ENCODE measurements at places on chromosomes 2 and 18.

GRCh38 chr18:32298171-32298667 lies 108.4 kb downstream of the MEP1B start:
- DNase-seq: no peak

DNA sequence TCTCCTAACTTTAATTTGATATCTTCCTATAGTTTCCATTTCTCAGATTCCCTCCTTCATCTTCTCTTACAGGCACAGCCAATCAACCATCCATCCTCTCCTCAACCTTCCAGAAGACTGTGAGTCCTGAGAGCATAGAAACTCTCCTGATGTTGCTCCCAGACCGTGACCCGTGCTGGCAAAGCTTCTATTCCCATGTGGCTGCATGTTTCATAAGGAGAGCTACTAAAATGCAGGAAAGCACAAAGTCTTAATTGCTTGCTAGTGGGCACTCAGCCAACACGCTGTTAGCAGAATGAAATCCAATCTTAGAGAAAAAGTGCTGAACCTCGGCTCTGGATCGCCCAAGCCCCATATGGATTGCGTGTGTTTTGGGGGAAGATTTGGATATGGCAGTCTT lies 1244.7 kb upstream of the ZEB2 start:
- DNase-seq: no peak

DNA sequence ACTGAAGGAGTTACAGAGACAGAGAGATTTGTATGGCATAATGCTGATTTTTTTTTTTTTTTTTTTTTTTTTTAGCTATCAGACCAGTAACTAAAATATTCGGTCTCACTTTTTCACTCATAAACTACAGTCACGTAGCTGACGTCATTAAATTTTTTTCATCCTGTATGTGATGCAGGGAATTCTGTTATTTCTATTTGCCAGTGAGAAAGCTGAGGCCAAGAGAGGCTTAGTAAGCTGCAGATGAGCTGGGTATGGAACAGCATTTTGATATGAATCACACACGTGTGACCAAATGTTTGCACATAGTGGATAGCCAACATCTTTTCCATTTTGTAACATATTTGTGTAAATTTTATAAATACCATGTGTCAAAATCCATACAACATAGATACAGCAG lies 79.1 kb upstream of the EPB41L3 start:
- no peak for DNase-seq

- DNase-seq: no peak
Measured at GRCh38 chr18:28846958-28847357, 670.0 kb upstream of the CDH2 start.

DNA sequence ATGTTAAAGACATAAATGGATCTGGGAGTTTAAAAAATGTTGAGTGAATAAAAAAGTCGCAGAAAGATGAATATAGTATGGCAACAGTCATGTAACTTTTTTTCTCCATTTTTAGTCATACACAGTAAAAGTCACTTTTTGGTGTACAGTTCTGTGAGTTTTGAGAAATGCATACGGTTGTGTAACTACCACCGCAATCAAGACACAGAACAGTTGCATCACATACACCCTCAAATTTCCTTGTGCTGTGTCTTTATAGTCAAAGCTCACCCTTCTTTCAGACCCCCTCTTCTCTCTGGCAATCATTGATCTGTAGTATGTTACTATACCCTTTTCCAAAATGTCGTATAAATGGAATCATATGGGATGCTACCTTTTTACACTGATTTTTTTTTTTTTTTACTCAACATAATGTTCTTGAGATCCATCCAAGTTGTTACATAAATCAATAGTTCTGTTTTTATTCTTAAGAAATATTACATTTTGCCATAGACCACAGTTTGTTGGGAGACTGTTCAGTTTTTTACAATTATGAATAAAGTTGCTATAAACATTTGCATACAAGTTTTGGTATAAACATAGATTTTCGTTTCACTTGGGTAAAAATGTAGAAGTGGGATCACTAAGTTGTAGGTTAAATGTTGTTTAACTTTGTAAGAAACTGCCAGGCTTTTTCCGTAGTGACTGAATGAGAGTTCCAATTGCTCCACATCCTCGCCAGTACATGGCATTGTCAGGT lies 35.4 kb upstream of the AGFG1 start:
- no peak for DNase-seq

- no peak for DNase-seq
Measured at GRCh38 chr2:220396287-220396686, 768.9 kb downstream of the SLC4A3 start.

GRCh38 chr2:16629044-16629443 lies 36.6 kb downstream of the CYRIA start:
- no peak for DNase-seq

GRCh38 chr2:121408641-121409040 lies 122.0 kb upstream of the RNU4ATAC start:
- no peak for DNase-seq

GRCh38 chr2:100212850-100213249 lies 70.5 kb upstream of the AFF3 start:
- no peak for DNase-seq

DNA sequence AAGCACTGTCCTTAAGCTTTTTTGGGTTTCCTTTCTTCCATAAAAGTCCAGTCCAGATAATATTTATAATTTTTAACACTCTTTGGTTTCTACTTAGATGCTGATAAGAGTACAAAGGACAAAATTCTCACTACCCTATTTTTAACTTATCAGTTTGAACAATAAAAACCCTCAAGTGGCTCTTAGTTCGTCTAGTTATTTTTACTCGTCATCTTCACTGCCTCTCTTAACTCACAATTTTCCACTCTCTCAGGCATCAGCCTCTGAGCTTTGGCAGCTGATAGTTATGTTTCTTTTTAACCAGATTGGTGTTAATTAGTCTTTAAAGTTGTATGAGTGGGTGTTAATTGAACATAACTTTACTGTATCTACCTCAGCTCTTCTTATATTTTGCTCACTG lies 517.1 kb upstream of the SYT4 start:
- no peak for DNase-seq

DNA sequence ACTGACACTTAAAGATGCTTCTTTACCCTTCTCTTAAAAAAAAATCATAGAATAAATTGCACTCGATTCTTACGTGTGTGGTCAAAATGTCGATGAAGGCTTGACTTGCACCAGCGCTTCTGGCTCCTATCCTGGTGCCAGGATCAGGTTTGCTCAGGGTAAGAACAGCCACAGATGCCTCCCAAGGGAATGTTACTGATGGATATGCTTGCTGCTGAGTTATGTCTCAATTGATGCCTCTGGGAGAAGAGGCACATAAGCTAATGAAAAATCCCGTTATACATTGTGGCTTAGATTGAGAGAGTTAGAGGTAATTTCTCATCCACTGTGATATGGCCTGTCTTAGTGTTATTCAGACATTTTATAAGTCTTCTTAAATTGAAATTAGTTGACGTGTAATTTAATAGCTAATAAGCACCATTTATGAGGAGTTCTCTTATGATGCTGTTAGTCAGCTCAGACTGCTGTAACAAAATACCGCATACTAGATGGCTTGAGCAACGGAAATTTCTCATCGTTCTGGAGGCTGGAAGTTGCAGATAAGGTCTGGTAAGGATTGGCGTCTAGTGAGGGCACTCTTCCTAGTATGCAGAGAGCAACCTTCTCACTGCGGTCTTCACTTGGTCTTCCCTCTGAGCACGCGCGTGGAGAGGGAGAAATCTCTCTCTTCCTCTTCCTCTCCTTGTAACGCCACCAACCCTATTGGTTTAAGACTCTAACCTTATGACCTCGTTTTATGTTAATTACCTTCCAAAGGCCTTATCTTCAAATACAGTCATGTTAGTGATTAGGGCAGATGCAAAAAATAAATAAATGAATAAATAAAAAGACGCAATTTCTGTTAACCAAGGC lies 116.6 kb upstream of the NOSTRIN start:
- DNase-seq: no peak

DNA sequence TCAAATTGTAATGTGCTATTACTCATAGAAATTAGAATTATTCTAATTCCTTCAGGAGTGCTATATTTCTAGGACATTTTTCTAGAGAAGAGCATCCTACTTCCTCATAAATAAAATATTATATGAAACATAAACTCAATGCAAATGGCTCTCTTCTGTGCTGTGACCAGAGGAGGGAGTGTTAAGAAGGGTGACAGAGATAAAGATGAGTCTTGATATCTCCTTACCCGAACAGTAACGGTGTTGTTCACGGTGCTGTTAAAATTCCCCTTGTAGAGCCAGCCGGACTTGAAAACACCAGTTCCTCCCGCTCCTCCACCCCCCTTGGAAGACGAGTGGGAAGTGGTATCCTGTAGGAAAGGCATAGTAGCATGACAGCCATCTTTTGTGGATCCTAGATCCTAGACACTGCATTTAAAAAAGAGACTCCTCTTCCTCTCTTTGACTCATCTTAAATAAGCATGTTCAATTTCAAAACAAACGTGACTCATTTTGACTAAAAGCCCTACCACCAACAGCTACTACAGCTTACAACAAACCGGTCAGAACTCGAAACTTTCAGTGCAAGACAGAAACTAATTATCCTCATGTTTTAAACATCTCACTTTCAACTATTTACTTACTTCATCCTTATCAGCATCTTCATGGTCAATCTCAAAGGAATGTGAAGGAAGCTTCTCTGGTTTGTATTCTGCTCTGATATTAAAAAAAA lies 156.3 kb downstream of the DOCK10 start:
- DNase-seq: no peak

DNA sequence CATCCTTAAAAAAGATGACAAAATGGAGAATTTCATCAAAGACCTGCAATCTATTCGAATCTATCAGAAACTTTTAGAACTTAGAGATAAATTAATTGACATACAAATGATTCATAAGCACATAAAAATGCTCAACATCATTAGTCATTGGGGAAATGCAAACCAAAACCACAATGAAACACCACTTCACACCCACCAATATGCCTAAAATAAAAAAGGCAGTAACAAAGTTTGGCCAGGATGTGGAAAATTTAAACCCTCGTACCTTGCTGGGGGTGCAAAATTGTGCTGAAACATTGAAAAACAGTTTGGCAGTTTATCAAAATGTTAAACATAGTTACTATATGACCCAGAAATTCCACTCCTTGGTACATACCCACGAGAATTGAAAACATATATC lies 11.5 kb upstream of the EIF2AK3 start:
- DNase-seq: no peak

DNA sequence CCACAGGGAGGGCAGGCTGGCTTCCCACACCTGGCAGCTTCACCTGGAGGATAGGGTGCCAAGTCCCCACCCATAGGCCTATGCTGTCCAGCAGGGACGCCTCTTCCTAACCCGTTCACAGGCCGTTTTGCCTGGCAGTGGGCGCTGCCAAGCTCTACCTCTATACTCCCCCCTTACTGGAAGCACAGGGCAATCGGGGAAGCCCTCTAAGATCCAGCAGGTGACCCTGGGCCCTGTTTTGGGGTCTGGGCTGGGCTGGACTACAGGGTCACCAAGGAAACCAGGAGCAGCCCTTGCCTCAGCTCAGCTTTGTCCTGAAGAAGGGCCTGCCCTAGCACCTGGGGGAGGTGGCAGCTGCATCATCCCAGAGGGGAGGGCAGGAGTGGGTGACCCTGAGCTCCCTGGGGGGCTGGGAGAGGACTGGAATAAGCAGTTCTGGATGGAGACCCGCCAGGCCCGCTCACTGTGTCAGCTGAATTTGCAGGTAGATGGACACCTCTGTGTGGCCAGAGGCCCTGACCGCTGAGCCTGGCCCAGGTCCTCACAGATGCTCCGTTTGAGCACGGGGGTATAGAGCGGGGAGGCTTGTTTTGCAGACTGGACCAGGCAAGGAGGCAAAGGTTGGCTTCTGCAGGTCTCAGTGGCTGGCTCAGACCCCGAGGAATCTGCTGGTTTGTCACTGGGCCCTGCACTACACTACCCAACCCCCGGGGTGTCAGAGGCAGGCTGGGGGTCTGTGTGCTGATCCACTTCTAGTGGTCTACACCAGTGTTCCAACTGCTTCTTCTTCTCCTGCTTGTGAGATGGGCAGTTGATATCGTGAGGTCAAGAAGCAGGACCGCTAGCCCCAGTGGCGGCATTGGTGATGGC lies 163.1 kb downstream of the ASB1 start:
- no peak for DNase-seq

DNA sequence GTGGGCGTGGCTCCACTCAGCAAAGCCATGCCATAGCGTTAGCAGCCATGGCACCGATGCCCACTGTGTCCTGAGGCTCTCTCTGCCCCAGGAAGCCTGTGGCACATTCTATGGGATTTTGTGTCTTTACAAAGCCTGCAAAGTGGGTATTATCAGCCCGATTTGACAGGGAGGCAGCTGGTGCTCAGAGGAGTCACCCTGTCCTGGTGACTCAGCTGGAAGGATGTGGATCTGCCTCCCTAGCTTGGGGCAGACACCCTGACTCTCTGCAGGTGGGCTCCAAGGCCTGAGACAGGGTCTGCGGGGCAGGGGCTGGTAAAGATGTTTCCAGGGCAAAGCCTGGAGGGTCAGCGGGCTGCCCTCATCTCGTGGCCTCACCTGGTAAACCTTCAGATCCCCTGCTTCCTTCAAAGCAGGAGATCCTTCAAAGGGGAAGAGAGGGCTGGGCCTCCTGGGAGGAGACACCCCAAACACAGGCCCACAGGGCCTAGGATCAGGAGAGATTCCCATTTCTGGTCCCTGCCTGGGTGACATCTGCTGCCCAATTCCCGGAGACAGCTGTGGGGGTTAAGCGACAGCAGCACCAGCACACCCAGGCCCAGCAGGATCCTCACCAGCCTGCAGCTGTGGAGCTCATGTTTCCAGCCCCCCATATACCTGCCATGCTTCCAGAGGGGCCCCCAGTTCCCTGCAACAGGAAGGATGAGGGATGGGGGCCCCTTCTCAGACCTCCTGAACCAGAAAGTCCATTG lies 3.0 kb upstream of the ASB1 start:
- no peak for DNase-seq

DNA sequence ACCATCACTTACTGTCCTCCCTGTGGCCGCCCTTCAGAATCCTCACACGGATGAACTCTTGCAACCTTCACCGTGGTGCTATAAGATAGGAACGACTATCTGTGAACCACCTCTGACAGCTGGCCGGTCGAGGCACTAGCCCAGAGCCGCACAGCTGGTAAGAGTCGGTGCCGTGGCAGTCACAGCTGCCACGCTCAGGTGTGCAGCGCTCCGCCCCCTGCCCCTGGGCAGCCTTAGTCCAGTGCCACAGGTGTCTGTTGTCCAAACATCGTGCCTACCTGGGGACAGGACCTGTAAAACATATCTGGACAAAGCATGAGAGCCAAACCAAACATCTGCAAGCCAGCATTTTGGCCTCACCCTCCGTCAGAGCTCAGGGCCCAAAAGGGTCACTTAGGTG lies 55.3 kb upstream of the SALL3 start:
- no peak for DNase-seq
